ENCODE measurements at places on chromosomes 3 and 15.

GRCh38 chr15:100887211-100887913 lies 7.7 kb downstream of the ALDH1A3 start:
- no peak for DNase-seq

DNA sequence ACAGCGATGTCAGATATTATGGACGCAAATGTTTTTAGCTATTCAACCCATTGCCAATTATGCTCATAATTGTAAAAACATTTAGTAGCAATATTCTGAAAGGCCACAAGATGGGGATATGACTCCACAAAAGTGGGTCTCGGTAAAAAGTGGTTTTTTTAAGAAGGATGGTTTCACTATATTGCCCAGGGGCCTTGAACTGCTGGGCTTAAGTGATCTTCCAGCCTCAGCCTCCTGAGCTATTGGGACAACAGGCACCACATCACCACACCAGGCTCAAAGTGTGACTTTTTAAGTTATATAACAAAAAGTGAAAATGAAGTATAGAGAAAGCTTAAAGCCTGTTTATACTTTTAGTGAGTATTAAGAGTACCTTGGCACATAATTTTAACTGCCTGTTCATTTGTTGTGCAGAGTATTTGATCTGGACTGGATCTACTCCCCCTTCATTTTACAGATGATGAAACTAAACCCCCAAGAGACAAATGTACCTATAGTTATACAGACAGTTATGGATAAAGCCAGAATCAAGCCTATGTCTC lies 9.4 kb downstream of the NAA50 start:
- DNase-seq = peak; percentile 36

DNA sequence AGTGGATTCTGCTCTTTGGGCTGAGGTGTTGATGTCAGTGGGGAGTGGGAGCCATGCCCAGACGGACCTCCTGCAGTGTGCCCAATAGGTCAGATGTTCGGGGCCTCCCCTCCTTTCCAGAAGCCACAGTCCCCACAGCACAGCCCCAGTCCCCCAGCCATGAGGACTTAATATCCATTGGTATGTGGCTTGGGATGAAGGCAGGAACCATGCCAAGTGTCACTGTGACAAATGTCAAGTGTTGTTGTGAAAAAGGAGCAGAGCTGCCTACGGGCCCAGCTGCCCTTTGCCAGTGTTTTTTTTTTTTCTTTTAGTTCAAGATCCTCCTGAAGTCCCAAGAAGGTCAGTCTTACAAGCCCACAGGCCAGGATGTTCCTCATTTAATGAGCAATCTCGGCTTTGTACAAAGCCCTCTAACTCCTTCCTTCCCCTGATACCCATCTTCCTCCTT lies 12.2 kb downstream of the SEMA3G start:
- DNase-seq = no peak

DNA sequence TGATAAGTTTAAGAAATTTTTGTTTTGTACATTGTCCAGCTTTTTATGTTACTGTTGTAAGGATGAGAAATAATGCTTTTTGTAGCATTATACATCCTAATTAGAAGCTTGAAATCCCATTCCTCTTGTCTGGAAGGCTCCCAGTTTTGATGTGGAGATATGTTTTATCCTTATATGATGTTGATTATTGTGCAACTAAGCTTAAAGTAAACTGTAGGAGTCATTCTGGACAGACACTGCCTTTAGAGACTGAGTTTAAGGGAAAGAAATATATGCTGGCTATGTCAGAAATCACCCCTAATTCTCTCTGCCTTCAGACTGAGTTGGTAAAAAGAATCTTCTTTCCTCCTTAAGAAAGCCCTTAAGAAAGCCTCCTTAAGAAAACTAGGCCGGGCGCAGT lies 670.4 kb downstream of the ZPLD1 start:
- DNase-seq = no peak

DNA sequence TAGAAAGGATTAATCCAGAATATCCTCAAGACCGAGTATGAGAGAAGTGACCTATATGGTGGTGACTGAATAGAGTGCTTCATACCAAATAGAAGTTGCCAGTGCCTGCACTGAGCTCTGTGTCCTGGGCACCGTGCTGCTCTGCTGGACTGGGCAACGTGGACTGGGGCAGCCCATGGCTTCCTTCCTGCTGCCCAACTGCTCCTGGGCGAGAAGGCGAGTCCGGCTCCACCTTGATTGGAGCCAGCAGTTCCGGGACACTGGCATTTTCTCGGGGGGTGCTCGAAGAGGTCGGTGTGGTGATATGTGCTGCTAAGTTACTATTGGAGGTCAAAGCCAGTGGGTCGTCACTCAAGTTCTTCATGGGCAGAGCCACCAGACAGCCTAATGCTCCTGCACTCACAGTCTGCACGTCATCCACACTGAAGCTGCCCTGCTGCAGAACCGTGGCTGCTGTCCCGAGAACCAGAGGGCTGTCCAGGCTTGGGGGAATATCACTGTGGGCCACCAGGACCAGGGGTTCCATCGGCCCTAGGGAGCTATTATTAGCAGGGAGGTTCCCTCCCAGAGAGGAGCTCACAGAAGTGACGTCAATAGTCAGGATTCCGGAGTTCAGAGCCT lies 14.1 kb downstream of the ZXDC start:
- no peak for DNase-seq

GRCh38 chr15:28917791-28918140 lies 32.0 kb downstream of the APBA2 start:
- no peak for DNase-seq

DNA sequence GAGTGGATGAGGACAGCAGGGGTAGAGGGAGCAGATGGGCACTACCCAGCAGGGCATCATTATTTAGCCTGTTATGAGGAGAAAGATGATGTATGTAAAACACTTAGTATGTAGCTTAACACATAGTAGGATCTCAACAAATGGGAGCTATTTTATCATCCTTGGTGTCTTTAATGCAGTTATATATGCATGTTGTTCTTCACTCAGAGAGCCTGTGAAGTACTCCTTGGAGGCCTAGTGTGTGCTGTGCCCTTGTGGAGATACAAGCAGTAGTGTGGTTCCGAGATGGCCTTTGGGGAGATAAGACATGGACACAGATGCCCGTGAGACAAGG lies 124.2 kb downstream of the LIPC start:
- no peak for DNase-seq

- peak; percentile 98 for DNase-seq
Measured at GRCh38 chr3:69051756-69052471, at the start of gene TMF1. TMF1 (minus strand) TSS chr3:69052333; CDS start chr3:69052086, 247 bp downstream.

DNA sequence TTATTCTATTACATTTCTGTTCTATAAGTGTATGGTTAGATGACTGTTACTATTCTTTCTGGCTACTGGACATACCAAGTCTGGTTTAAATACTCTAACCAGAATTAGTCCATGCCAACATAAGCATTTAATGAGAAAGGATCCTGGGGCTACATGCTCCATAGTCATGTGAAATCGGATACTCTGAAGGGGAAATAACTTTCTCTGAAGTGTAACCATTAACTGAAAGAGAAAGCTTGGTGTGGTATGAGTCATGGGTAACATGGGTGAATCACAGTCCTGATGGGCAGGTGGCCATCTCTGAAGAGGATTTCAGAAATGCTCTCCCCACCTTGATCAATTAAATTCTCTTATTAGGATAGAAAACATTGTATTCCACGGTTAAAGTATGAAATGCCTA lies 69.4 kb downstream of the FHIT start:
- peak; percentile 76 for DNase-seq

GRCh38 chr3:186580785-186581184 lies 10.3 kb downstream of the DNAJB11 start:
- no peak for DNase-seq

DNA sequence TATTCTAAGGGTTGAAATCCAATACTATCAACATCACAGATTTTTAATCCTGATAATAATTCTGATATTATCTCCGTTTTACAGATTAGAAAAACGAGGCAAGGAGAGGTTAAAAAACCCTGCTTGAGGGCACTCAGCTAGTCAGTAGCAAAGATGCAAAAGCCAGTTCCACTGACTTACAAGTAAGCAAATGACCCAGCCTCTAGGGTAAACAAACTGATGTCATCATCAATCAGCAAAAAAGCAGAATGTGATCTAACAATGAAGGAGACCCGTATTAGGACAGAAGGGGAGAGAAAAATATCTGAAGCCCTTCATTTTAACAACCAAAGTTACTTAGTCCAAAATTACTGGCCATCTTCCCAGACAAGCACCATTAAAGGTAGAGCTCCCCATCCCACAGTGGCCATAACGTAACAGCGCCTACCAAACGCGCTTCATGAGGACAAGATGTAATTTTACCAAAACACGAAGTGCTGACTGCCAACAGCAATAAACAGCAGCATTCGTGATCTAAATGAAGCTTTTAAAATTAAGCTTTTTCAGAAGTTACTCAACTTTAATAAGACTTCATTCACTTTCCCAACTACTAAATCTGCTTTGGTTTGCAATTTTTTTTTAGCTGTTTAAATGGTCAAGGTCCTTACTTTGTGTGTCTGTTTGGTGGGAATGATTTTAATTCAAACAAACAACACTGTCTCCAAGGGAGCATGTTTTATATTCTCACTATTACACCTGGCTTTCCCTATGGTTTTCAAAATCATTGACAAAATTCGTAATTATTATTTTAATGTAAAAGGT lies 176.6 kb downstream of the OSBPL10 start:
- DNase-seq = no peak

GRCh38 chr3:48467110-48467454 lies 20.5 kb downstream of the ATRIP start:
- no peak for DNase-seq

DNA sequence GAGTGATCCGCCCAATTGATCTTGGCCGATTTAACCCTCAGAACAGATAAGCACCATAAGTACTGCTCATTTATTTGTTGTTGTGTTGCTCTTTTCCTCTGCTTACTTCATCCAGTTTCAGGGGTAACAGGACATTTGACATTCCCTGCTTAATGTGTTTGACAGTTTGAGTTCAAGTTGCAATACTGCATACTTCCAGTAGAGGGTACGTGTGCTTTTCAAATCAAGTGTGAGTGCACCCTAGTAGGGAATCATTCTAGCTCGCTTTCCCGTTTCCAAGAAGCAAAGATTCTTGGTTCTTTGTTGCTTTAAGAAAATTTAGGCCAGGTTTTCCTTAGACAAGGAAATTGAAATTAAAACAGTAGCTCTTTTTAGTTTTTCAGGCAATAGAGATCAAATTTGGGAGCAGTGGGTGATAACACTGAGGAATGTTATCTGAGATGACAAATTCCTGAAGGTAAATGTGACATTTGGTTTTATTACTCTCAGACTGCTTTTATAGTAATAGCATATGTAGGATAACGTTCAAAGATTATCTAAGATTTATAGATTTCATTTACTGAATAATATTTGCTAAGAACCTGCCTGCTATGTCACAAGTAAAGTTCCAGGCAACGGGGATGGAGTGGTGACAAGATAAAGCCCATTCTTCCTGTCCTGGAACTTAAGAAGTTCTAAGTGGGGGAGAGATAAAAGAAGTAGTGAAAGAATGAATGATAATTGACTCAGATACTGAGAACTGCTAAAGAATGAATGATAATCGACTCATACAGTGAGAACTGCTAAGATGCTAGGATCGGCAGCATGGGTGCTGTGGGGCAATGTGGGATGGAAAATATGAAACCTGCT lies 73.3 kb downstream of the SYNPR start:
- DNase-seq = peak; percentile 47

- DNase-seq = peak; percentile 95
Measured at GRCh38 chr3:111735243-111735758, 123.8 kb upstream of the PHLDB2 start.

- DNase-seq = no peak
Measured at GRCh38 chr3:72153477-72154314, 368.7 kb upstream of the PROK2 start.
